ENCODE measurements at places on chromosomes 5 and 9.

DNA sequence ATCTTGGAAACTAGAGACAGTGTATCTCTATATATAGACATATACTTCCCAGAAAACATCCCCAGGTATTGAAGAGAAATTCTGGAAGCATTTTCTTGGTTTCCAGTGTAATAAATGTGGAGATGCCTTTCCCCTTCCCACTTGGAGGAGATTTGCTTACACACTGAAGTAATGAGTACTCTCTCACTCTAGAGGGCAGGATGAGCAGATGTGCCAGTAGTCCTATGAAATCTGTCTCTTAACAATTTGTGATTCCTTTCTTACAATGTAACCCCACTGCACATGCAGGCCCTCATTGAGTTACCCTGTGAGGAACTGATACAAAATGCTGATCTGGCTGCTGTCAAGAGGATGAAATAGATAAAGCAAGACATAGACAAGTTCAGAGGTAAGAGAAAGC lies 567.2 kb downstream of the SLCO4C1 start:
- DNase-seq: no peak

DNA sequence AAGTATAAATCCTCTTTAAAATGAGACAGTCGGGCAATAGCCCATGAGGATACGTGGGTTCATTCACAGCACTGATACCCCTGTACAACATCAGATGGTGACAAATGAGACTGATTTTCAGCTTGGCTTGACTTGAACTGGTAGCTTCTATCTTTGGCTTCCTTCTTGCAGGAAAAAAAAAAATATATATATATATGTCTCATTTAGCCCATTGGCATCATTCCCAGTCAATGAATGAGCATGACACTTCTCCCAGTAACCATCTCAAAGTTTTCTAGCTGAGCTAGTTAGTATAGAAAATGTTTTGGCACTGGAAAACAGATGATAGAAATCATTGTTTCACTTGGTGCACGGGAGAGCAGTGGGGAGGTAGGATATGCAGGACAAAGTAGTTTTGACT lies 222.5 kb upstream of the TAS2R1 start:
- DNase-seq: no peak

- DNase-seq: no peak
Measured at GRCh38 chr5:132841305-132841704, 10.9 kb upstream of the SHROOM1 start.

DNA sequence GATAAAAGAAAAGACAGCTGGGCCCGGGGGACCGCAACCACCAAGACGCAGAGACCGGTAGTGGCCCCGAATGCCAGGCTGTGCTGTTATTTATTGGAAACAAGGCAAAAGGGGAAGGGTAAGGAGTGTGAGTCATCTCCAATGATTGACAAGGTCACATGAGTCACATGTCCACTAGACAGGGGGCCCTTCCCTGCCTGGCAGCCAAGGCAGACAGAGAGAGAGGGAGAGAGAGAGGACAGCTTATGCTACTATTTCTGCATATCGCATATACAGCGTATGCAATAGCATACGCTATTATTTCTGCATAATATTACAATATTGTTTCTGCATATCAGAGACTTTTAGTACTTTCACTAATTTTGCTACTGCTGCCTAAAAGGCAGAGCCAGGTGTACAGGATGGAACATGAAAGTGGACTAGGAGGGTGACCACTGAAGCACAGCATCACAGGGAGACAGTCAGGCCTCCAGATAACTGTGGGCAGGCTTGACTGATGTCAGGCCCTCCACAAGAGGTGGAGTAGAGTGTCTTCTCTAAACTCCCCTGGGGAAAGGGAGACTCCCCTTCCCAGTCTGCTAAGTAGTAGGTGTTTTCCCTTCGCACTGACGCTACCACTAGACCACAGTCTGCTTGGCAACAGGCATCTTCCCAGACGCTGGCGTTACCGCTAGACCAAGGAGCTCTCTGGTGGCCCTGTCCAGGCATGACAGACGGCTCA lies 50.3 kb downstream of the RFX3 start:
- DNase-seq: no peak

DNA sequence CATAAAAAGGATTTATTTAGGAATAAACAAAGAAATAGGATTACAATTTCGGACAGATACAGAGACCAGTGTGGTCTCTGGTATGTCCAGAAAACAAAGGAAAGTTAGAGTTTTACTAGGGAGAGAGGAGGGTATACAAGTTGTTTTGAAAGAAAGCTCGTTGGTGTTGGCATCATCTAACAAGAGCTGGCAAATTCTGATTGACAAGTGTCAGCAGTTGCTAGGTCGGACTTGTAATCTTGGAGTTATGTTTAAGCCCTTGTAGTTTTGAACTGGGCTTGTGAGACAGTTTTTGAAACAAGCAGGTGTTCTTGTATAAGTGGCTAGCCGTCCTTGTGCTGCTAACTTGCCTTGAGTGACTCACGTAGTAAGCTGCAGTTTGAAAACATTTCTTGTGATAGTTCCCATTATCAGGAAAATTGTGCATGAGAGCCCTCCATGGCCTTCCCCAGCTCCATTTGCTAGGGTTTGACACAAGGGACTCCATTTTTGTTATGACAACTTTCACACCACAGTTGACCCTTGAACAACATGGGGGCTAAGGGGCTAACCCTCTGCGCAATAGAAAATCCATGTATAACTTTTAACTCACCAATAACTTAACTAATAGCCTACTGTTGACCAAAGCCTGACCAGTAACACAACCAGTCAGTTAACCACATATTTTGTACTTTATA lies 48.1 kb downstream of the ZNF622 start:
- DNase-seq: no peak

GRCh38 chr5:37755581-37755980 lies 84.3 kb downstream of the GDNF start:
- DNase-seq: no peak

DNA sequence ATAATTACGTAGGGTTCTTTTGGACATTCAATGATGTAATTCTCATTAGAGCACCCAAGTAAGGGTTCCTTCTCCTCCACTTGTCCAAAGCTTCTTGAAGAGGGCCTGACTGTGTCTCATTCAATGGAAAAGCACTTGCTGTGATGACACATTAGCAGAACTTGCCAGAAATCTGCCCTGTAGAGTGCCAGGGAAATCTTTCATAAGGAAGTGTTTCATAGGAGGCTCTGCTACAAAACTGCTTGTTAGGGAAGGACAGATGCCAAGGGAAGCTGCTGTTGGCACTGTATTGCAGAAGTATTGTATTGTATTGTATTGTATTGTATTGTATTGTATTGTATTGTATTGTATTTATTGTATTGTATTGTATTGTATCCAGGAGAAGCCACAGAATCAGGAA lies 45.5 kb upstream of the MPDZ start:
- no peak for DNase-seq

- no peak for DNase-seq
Measured at GRCh38 chr5:36406023-36406422, 104.3 kb upstream of the RANBP3L start.

GRCh38 chr5:1793966-1794900 lies 5.4 kb downstream of the MRPL36 start:
- no peak for DNase-seq

GRCh38 chr9:86925686-86926085 lies 21.6 kb downstream of the GAS1 start:
- no peak for DNase-seq

DNA sequence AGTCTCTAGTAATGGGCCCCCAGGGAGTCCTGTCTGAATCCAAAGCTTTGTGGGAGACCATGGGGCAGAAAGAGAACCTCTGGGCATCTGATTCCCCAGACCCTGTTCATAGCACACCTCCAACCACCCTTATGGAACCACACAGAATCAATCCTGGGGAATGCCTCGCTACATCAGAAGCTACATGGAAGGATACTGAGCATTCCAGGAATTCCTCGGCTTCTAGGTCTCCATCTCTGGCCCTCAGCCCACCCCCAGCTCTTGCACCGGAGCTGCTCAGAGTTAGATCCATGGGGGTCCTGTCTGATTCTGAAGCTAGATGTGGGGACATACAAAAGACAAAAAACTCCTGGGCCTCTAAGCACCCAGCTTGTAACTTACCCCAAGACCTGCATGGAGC lies 28.4 kb downstream of the VCP start:
- DNase-seq: no peak

- DNase-seq: no peak
Measured at GRCh38 chr5:148849461-148849860, 23.1 kb downstream of the ADRB2 start.

DNA sequence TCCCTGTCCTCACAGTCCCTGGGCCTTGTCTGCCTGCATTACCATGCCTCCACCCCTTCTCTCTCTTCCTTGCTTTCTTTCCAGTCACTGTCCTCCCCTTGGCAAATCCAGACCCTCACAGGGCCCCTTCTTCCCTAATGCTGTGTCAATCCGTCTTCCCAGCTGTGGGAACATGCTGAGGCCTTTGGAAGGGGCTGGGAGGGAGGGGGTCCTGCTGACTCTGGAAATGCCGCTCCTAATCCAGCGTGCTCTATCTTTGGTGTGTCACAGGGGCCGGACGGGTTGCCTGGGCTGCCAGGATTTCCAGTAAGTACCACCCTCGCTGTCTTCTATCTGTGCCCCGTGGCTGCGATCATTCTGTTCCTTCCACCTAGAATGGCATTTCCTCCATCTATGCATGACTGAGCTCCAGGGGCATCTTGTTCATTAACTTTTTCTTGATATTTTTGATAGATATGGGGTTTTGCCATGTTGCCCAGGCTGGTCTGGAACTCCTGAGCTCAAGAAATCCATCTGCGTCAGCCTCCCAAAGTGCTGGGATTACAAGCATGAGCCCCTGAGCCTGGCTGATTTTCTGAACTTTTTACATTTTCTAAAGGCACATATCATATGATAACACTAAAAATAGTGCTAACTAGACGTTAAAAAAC lies 64.5 kb upstream of the TGFBR1 start:
- no peak for DNase-seq

DNA sequence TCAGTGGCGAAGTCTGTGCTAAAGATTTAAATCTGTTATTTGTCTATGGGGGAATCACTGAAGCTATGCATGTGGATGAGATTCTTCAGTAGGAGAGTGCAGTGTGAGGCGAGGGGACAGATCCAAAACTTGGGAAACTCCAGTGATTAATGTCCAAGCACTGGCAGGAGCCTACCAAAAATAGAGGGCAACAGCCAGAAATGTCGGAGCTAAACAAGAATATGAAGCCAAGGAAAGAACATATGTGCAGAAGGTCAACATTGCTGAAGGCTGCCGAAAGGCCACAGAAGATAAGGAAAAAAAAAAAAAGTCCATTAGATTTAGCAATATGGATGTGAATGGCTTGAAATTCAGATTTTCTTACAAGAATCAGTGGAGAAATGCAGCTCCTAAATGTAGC lies 61.8 kb downstream of the C6 start:
- no peak for DNase-seq

DNA sequence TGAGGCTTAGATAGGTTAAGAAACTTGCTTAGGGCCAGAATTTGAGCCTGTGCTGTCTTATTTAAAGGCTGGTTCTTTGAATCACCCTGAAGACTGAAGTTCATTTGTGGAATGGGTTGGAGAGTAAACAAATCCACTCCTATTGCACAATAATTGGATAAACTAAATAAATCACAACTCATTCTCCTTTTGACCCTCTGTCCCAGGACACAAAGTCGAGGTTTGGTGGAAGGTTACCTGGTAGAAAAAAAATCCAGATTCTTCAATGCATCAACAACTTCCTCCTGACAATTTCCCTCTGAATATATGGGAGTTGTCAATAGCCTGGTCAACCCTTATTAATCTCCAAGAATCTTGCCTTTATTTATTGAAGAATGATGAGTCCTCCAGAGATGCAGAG lies 28.9 kb downstream of the TBC1D2 start:
- no peak for DNase-seq

- DNase-seq: no peak
Measured at GRCh38 chr5:96297867-96298266, 135.2 kb downstream of the PCSK1 start.

GRCh38 chr5:142134331-142135010 lies 25.9 kb downstream of the NDFIP1 start:
- no peak for DNase-seq

- DNase-seq: no peak
Measured at GRCh38 chr5:170307575-170308465, 10.2 kb upstream of the LCP2 start.

DNA sequence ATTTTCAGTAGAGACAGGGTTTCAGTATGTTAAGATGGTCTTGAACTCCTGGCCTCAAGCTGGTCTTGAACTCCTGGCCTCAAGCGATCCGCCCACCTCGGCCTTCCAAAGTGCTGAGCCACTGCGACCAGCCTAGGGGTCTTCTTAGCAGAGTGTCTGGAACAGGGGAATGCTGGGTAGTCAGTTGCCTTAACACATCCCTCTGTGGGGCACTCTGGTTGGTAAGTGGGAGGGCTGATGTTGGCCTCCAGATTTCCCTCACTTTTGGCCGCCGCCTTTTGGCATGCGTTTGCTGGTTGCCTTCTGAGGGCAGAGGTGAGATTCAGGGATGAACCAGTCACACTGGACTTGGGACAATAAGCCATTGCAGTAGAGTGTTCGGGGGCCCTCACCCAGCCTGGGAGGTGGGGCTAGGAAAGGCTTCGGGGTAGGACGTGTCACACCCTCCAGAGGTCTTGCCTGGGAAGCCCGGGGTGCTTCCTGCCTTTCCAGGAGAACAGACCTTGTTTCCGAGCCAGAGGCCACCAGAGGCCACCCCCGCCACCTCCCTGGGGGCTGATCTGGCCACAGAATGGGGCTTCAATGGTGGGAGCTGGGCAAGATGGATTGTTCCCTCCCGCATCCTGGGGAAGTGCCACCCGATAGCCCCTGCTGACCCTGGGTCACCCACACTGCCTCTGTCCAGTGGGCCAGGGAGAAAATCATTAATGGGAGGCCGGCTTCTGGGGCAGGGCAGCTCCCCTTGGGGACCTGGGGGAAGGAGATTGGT lies 13.3 kb downstream of the FGF18 start:
- DNase-seq: no peak

GRCh38 chr5:145958436-145958835 lies 22.1 kb downstream of the SH3RF2 start:
- DNase-seq: no peak

DNA sequence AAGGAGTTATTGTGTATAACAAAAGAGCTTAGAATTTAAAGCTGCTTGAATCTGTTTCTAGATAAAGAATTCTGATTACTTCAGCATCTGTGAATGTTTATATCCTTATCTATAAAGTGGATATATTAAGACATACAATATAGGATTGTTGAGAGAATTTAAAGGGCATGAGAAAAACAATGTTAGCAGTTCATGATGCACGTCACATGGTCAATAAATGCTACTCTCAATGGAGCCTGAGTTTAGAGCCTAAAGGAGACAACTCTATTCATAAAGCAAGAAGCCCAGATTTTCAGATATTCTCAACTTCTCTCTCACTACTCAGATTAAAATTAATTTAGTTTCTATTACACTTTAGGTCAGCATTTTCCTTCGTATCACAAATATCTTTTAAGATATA lies 666.7 kb upstream of the CDH18 start:
- DNase-seq: no peak

DNA sequence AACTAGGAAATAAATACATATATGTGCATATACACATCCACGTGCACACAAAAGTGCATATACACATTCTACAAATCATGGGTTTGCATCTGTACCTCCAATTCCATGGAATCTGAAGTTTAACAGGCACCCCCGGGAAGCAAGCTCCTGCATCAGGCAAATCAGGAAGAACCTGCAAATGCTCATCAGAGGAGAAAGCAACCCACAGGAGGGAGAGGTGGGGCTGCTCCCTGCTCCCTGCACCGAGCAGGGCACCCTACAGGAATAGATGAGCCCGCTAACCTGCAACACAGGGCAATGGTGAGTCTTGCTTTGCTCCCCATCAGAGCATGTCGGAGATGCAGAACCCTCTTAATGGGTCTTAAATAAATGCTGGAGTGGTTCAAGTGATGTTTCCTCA lies 151.3 kb downstream of the DAB2IP start:
- DNase-seq: no peak

Data from activated naive CD8-positive, alpha-beta T cell treated with anti-CD3 and anti-CD28 coated beads, Interleukin-2, amount 50 U/mL, for 16 hours (primary cell).